ENCODE measurements at places on chromosomes 3 and 15. TPM values are rescaled to one million over a fixed set of nuclear protein-coding genes. Genes with fewer than 3 reads are reported as not detected.
A peak's percentile ranks its signal among the peaks of the same experiment; 100 is the strongest.

SPATA12 gene
- total RNA-seq = not detected

AADAC gene
- total RNA-seq = not detected

CTXN2 gene
- not detected for total RNA-seq

TPRG1 gene
- total RNA-seq = 5.0 TPM

NOX5 gene
- not detected for total RNA-seq

SH2D7 gene
- not detected for total RNA-seq

MORC1 gene
- not detected for total RNA-seq

TUSC7 gene
- total RNA-seq = not detected

FBXL22 gene
- 0.45 TPM for total RNA-seq

RPL4 gene
- total RNA-seq = 1,786 TPM

CYP19A1 gene
- not detected for total RNA-seq

TNFAIP8L3 gene
- not detected for total RNA-seq

DNA sequence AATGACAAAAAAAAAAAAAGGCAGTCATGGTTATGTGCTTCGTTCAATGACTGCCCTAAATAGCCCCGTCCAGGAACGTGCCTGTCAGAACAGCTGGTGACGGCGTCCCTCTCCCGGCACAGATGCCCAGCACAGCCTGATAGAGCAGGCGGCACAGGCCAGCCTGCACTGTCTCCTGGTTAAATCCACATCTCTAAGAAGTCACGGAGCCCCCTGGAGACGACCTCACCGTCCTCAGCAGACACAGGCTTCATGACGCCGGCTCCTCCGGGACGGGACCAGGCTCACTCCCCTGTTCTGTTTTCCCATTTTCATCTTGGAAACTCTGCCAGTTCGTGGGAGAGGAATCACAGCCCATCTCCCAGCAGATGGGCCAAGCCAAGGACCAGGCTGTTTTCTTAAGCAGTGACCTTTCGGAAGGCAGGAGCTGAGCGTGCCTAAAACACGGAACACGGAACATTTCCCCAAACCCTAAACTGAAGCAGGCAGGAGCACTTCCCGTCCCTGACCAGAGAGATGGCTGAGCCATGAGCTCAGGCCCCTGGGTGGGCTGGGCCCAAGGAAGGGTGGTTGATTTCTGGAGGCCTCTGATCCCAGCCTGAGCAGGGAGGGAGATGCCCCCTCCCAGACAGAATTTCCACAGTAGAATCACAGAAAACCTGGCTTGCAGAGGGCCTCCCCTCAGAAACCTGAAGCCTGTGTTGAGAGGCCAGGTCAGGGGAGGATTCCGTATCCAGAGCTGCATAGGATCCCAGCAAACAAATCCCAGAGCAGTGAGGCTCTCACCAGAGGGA is 35.9 kb downstream of the ADCY5 start:
- no peaks in the 10 kb centered on the region for H3K36me3 ChIP-seq
- no peak for DNase-seq
- no peaks in the 10 kb centered on the region for H3K27me3 ChIP-seq

DNA sequence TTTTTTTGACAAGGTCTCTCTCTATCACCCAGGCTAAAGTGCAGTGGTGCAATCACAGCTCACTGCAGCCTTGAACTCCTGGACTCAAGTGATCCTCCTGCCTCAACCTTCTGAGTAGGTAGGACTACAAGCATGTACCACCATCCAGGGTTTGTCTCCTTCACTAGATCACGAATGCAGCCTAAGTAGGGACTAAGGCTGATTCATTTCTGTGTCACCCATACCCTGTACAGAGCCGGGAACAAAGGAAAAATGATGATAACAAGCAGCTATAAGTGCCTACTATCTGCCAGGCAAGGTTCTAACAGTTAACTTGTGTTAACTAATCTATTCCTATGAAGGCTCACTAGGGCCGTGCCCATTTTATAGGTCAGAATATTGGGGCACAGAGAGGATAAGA is 7.0 kb downstream of the TMEM40 start:
- H3K27me3 ChIP-seq = peaks cover 28% of the 10 kb centered on the region
- no peak overlapping the region for H3K4me3 ChIP-seq
- H3K36me3 ChIP-seq = no peaks in the 10 kb centered on the region
- no peak overlapping the region for H3K27ac ChIP-seq

GRCh38 chr3:194042927-194043326 is 93.0 kb upstream of the HES1 start:
- H3K36me3 ChIP-seq = no peaks in the 10 kb centered on the region
- H3K4me3 ChIP-seq = no peak overlapping the region
- H3K27ac ChIP-seq = no peak overlapping the region
- DNase-seq = no peak

DNA sequence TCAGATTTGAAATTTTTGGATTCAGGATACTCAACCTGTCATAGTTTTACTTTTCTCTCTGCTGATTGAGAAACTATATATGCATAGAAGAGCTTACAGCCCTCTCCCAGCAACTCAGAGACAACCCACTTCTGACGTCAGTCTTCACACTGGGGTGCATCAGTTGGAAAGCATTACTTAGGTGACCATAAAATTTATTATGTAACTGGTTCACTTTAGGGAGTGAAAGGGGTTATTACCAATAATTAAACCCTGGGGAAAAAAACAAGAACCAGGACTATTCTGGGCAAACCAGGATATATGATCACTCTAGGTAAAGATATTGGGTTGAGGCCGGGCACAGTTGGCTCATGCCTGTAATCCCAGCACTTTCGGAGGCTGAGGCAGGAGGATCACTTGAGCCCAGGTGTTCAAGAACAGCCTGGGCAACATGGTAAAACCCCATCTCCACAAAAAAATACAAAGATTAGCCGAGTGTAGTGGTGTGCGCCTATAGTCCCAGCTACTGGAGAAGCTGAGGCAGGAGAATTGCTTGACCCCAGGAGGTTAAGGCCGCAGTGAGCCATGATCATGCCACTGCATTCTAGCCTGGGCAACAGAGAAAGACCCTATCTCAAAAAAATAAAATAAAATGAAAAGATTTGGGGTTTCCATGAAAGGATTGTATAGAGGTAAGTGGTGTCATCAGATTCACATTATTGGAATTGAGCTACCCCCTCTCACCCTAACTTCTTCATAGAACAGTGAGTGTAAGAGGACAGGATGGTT is 27.1 kb downstream of the HES1 start:
- H3K4me1 ChIP-seq = no peaks in the 10 kb centered on the region
- no peak overlapping the region for H3K27ac ChIP-seq
- H3K27me3 ChIP-seq = peaks cover 63% of the 10 kb centered on the region
- H3K4me3 ChIP-seq = no peak overlapping the region
- no peaks in the 10 kb centered on the region for H3K36me3 ChIP-seq

- no peaks in the 10 kb centered on the region for H3K27me3 ChIP-seq
- H3K27ac ChIP-seq = no peak overlapping the region
- no peak overlapping the region for H3K4me3 ChIP-seq
- no peaks in the 10 kb centered on the region for H3K36me3 ChIP-seq
- no peak for DNase-seq
Observed at GRCh38 chr15:22939051-22939450, 41.1 kb downstream of the CYFIP1 start.

- H3K4me1 ChIP-seq = peaks cover 8% of the 10 kb centered on the region
- H3K27ac ChIP-seq = no peak overlapping the region
- H3K36me3 ChIP-seq = no peaks in the 10 kb centered on the region
- no peak overlapping the region for H3K4me3 ChIP-seq
- H3K27me3 ChIP-seq = peaks cover 10% of the 10 kb centered on the region
Observed at GRCh38 chr3:170426240-170426797, 7.7 kb downstream of the CLDN11 start.

DNA sequence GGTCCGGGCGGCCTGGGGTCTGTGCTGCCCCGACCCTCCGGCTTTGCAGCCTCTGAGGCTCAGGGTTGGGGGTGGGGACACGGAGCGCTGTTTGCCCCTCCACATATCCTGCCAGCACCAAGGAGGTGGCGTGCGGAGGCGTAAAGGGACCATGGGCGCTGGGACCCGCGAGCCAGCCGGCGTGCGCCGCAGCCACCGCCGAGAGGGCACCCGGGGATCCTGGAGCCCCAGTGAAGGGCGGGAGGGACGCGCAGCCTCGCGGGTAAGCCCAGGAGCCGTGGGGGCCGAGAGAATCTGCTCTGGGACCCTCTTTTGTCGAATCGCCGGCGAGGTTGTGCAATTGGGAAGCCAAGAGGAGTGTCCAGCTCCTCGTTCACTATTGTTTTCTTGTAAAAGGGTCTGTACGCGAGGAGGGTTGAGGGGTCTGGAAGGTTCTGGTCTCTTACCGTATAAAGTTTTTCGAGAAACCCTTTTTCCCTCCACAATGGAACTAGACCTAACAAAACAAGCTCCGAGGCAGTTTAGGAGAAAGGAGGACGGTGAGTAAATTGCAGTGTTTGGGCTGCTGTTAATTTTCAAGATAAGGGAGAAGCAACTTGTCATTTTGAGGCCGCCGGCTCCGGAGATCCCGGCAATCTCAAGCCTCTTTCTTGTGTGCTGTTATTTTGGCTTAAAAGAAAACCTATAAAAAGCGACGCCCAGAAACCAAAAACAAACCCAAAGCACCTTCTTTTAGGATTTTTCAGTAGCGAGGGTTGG is 29.9 kb upstream of the ST3GAL6 start:
- no peak overlapping the region for H3K27ac ChIP-seq
- no peaks in the 10 kb centered on the region for H3K36me3 ChIP-seq
- H3K4me1 ChIP-seq = no peaks in the 10 kb centered on the region
- peak overlapping the region; percentile 41 for H3K4me3 ChIP-seq
- no peak for DNase-seq

GRCh38 chr15:63933522-63933921 is 99.8 kb upstream of the HERC1 start:
- peaks cover 19% of the 10 kb centered on the region for H3K4me1 ChIP-seq
- peak; percentile 35 for DNase-seq
- H3K27me3 ChIP-seq = no peaks in the 10 kb centered on the region
- H3K27ac ChIP-seq = no peak overlapping the region
- no peaks in the 10 kb centered on the region for H3K36me3 ChIP-seq

GRCh38 chr15:46297766-46298165 is 662.9 kb downstream of the SQOR start:
- H3K36me3 ChIP-seq = no peaks in the 10 kb centered on the region
- H3K4me3 ChIP-seq = no peak overlapping the region
- no peak for DNase-seq
- no peaks in the 10 kb centered on the region for H3K4me1 ChIP-seq

- H3K36me3 ChIP-seq = no peaks in the 10 kb centered on the region
- peaks cover 15% of the 10 kb centered on the region for H3K27me3 ChIP-seq
- no peak overlapping the region for H3K27ac ChIP-seq
- no peaks in the 10 kb centered on the region for H3K4me1 ChIP-seq
- no peak overlapping the region for H3K4me3 ChIP-seq
Observed at GRCh38 chr3:142975316-142975995, 12.0 kb upstream of the PAQR9 start.

GRCh38 chr3:53254509-53255422 is 1.1 kb downstream of the TKT start:
- H3K36me3 ChIP-seq = no peaks in the 10 kb centered on the region
- peak overlapping the region; percentile 92 for H3K4me3 ChIP-seq
- H3K4me1 ChIP-seq = peaks cover 27% of the 10 kb centered on the region
- H3K27me3 ChIP-seq = no peaks in the 10 kb centered on the region
- DNase-seq = no peak
- peak overlapping the region; percentile 50 for H3K27ac ChIP-seq

DNA sequence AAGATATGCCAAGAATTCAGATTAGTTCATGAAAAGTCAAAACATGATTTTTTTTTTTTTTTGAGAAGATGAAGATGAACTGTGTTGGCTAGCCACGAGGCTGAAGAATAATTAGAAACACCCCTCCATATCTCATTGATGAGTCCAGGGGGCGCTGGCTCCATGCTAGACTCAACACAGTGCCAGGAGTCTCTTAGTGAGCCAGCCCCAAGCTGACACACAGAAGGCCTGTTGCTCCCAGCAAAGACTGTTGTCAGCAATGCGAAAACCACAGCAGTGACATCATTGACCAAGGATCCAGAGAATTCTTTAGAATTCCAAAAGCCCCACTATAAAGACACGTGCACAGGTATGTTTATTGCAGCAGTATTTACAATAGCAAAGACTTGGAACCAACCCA is 185.2 kb downstream of the ANXA2 start:
- H3K36me3 ChIP-seq = no peaks in the 10 kb centered on the region
- H3K4me3 ChIP-seq = no peak overlapping the region
- no peaks in the 10 kb centered on the region for H3K4me1 ChIP-seq
- peaks cover 30% of the 10 kb centered on the region for H3K27me3 ChIP-seq
- no peak for DNase-seq
- no peak overlapping the region for H3K27ac ChIP-seq

GRCh38 chr3:5699313-5699712 is 511.8 kb downstream of the EDEM1 start:
- no peak overlapping the region for H3K4me3 ChIP-seq
- no peak overlapping the region for H3K27ac ChIP-seq
- no peak for DNase-seq
- H3K4me1 ChIP-seq = no peaks in the 10 kb centered on the region
- no peaks in the 10 kb centered on the region for H3K27me3 ChIP-seq

DNA sequence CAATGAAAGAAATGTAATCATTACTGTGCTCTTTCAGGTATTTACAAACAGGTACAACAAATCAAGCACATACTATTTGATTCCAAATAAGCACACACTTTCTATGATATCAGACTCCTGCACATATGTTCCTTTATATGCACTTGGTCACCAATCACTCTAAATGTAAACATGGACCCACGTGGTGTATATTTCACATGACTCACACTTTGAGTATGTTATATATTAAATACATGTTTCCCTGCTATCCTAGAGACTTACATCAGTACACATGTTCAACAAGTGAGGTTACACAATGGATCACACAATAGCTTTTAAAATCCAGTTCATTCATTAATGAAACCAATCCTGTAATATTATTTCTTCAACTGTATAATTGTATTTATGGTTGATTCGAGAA is 683.5 kb downstream of the NR2F2 start:
- H3K27me3 ChIP-seq = no peaks in the 10 kb centered on the region
- no peak overlapping the region for H3K27ac ChIP-seq
- H3K4me3 ChIP-seq = no peak overlapping the region

GRCh38 chr3:195189821-195190220 is 81.1 kb downstream of the XXYLT1 start:
- no peaks in the 10 kb centered on the region for H3K27me3 ChIP-seq
- no peak overlapping the region for H3K27ac ChIP-seq

DNA sequence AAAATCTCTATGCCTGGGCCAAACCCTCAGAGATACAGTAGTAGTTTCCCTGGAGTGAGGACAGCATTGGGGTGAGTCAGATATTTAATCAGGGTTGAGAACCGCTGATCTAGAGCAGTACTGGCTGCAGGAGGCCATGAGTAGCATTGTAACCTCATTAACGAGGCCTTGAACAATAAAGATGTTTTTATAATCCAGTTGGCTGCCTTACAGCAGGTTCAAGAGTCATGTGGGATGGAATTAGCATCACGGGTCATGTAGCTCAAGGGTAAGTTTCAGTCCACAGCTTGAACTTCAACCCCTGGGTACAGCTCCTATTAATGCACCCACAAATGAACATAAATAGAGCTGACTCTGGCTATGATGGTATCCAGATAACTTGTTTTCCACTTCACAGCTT is 5.1 kb downstream of the HPS3 start:
- H3K4me1 ChIP-seq = peaks cover 28% of the 10 kb centered on the region
- no peak overlapping the region for H3K4me3 ChIP-seq
- H3K27me3 ChIP-seq = no peaks in the 10 kb centered on the region
- no peak for DNase-seq
- H3K36me3 ChIP-seq = peaks cover 5% of the 10 kb centered on the region

GRCh38 chr3:161579395-161580126 is 83.0 kb downstream of the OTOL1 start:
- no peak overlapping the region for H3K27ac ChIP-seq
- DNase-seq = no peak
- H3K27me3 ChIP-seq = no peaks in the 10 kb centered on the region
- H3K4me3 ChIP-seq = no peak overlapping the region
- H3K36me3 ChIP-seq = no peaks in the 10 kb centered on the region

- peaks cover 10% of the 10 kb centered on the region for H3K27me3 ChIP-seq
- no peak for DNase-seq
- peak overlapping the region; percentile 84 for H3K27ac ChIP-seq
- peaks cover 37% of the 10 kb centered on the region for H3K4me1 ChIP-seq
Observed at GRCh38 chr3:12194209-12194608, 35.5 kb upstream of the TIMP4 start.
